Sigmoid colon (tissue), 7 donors: ENCODE measurements at places on chromosomes 7 and 10. TPM values are rescaled to one million over a fixed set of nuclear protein-coding genes. Genes with fewer than 3 reads are reported as not detected.

MMD2 gene
- not detected for polyA plus RNA-seq

GRCh38 chr10:30586828-30587227 lies 42.7 kb downstream of the LYZL2 start:
- no peak for DNase-seq

DNA sequence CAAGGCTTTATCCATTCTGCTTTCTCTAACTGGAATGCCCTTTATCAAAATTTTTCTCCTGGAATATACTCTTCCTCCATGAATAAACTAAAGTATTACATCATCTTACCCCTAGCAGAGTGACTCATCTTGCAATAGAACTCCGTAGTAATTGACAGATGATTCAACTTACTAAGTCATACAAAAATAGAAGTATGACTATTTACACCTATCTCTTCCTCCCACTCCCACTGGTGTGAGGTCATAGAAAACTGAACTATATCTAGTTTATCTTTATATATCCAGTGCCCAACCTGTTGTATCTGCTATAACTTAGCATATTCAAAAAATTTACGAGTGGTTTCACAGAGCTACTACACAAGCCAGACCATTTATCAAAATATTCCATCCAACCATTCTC lies 26.1 kb downstream of the ABCB1 start:
- DNase-seq = no peak

DNA sequence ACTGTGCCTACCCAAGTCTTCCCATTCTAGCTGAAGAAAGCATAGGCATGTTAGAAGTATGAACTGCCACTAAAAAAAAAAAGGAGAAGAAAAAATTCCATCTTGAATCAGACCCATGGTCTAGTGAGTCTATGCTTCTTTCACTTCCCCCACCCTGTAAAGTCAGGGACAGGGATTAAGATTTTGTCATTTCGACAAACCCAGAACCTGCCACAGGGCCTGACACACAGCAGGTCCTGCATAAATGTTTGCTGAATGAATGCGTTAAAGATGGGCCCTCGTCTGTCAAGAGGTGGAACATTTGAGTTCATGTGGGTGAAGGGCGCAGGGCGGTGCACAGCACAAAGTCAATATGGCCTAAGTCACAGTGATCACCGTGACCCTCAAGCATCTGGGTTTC lies 4.9 kb downstream of the HIPK2 start:
- no peak for DNase-seq

- DNase-seq = peak; percentile 90
Observed at GRCh38 chr10:79929409-79929904, 19.4 kb downstream of the SFTPD start.

PTPRZ1 gene
- 1.6 TPM for polyA plus RNA-seq

CREM gene
- polyA plus RNA-seq = 30.6 TPM

LIPN gene
- polyA plus RNA-seq = not detected

SLC29A4 gene
- 4.8 TPM for polyA plus RNA-seq
